ENCODE measurements at places on chromosomes 3 and 15.
A peak's percentile ranks its signal among the peaks of the same experiment; 100 is the strongest.

- no peak for DNase-seq
Observed at GRCh38 chr3:62529230-62529629, 155.9 kb upstream of the FEZF2 start.

DNA sequence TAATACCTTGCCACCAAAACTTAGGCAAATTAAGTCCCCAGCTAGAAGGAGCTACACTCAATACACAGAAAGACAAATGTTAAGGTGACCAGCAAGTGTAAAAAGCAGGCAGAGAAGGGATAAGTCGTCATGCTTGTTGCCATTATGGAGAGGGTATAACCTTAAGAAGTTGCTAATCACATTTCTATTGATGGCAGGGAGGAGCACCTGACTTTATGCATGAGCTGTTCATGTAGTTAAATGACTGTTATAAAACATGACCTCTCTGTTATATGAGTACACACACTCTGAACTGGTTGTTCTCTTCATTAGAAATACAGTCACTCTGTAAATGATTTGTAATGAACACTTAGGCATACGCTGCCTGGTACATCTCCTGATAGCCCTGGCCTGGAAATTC, 6.6 kb upstream of the CCNL1 start:
- no peak for DNase-seq

DNA sequence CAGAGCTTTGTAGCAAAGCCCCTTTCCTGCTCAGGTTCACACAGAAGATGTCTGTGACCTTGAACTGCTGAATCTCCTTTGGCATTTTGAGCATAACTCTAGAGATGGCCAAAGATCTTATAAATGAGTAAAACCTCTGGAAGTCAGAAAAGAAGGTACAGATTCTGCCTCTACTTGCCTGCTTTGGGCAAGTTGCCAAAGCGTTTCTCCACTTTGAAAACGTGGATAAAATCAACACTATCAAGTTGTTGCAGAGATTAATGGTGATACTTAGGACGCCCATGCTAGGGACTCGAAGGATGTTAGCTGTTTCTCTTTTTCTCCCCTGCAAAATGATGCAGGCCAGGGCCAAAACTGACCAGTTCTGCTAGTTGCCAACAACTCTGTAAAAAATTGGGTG, 68.0 kb upstream of the CMTM7 start:
- no peak for DNase-seq

- no peak for DNase-seq
Observed at GRCh38 chr15:45106002-45106790, 7.8 kb downstream of the DUOX2 start.

GRCh38 chr3:120682095-120682681, at the start of gene HGD:
TSS of gene HGD (minus strand) at chr3:120682239. CDS start at chr3:120682111, 128 bp downstream.
- no peak for DNase-seq

DNA sequence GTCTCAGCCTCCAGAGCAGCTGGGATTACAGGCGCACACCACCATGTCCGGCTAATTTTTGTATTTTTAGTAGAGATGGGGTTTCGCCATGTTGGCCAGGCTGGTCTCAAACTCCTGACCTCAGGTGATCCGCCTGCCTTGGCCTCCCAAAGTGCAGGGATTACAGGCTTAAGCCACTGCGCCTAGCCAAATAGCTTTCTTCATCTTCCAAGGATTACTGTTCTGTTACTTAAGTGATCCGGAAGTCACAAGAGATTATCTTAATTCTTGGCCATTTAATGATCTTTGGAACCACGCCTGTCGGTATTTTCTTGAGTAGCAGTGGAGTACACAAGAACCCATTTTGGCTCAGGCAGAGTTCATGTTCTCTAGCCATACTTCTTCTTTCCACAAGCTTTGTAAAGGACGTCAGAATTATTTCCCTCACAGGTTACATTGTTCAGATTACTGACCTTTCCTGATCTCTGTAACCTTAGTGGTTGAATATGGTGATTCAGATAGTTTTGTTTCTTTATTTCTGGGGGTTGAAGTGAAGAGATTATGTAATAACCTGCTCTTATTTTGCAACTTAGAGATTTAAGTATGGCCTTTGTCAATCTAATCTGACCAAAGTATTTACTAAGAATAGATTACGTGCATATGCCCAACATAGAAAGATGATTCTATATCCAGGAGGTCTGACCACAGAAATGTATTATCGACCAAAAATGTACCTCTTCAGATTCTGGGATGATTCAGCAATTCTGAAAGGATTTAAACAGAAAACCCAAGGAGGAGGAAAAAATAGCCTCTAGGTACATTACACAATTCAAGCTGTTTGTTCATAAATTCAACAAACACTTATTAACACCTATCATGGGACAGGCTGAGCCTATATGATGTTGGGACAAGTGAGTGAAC, 132.2 kb downstream of the GREM1 start:
- no peak for DNase-seq

GRCh38 chr3:193305356-193305755, 64.3 kb downstream of the PLAAT1 start:
- DNase-seq = no peak

DNA sequence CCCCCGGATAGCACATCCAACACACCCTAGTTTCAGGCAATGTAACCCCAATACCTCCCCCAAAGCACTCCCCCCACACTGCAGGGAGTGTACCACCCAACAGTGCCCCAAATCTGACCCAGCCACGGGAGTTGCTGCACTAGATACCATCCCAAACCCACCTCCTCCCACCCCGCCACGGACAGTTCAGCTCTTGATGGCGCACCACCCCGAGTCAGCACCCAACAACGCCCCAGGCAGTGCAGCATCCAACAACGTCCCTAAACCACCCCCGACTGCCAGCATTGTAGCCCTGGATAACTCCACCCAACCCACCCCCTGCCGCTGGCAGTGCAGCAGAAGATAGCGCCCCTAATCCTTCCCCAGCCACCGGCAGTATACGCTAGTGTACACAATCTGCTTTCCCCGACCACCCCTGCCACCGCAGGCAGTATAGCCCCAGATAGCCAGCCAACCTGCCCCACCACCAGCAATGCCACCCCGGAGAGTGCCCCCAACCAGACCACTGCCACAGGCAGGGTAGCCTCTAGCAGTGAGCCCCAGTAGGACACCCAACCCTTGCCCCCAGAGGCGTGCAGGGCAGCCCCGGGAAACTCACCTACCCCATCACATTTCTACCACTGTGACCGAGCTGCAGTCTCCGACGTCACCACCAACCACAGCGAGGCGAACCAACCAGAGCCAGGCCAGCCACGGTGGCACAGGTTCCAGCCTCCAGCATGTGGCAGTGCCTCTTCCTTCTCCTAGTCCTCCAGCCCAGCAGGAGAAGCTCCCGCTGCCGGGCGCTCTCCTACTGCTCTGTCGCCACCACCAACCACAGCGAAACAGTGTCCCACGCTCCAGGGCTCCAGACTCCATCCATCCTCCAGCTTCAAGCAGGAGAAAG, 178.1 kb downstream of the POTEB3 start:
- DNase-seq = no peak

- no peak for DNase-seq
Observed at GRCh38 chr3:133303430-133303829, 96.4 kb upstream of the BFSP2 start.

DNA sequence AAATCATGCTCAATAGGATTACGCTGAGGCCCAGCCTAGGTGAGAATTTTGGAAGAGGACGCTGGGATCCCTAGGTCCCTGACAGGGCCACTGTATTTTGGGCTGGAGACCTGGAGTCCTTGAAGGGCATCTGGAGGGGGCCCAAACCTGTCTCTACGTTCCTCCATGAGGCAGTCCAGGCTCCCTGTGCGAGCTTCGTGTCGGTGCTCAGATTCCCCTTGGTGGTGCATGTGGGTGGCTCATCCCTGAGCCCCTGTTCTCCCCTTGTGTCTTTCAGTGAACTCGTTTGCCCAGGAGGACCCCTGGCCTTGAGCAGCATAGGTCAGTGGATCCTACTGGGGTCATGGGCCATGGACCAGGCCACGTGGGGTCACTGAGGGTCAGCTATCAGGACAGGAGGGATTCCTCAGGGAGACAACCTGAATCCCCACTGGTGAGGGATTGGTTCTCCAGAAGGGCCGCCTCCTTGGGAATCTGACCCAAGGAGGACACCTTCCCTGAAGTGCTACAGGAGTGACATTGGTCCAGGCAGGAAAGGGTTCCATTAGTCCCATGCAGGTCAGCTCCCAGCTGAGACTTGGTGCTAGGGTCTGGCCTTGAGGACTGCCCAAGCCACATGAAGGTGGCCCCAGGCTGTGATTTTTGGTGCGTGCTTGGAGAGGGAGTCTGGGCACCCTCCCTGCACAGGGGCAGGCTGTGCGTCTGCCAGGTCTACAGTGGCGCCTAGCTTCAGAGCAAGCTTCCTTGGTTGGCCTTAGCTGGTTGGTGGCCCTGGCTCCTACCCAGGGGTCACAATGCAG, 229.8 kb downstream of the SNRPN start:
- no peak for DNase-seq

GRCh38 chr3:33299395-33300081, 22.3 kb downstream of the FBXL2 start:
- DNase-seq = no peak

- peak; percentile 30 for DNase-seq
Observed at GRCh38 chr15:38651328-38652038, 86.9 kb upstream of the RASGRP1 start.

- no peak for DNase-seq
Observed at GRCh38 chr3:171614318-171614921, 154.2 kb upstream of the TNIK start.

DNA sequence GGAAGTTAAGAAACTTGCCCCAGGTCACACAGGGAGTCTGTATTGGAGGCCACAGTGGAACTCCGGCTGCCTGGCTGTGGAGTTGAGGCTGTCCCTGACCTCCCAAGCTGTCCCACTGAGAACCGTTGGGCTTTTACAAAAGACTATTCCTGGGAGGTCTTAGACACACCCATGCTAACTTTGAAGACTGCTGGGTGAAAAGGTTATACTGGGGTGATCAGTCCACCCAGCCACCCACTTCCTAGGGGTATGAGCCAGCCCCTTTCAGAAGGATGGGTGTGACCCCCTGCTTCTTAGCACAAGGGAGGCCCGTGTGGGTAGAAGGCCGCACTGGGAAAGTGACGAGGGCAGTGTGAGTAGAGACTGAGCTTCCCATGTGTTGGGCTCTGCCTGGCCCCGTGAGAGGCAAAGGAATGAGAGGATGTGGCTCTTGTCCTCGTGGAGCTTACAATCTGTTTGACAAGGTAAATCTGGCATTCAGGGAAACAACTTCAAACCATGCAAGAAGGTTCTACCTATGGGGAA, 19.0 kb downstream of the MRAS start:
- DNase-seq = no peak

DNA sequence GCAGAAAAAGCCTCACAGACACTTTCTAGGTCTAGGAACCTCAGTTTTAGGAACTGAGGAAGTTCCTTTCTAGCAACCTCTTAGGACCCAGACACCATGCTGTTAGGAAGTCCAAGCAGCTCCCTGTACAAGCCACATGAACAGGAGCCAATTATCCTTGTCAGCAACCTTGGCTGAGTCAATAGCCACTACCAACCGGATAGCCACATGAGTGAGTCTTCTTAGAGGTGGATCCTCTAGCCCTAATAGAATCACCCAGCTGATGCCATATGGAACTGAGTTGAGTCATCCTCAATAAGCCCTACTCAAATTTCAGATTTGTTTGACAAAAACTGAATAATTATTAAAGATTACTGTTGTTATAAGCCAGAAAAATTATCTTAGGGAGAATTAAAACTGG, 256.2 kb downstream of the NLGN1 start:
- no peak for DNase-seq

GRCh38 chr3:128353991-128354687, 112.6 kb downstream of the DNAJB8 start:
- DNase-seq = no peak

DNA sequence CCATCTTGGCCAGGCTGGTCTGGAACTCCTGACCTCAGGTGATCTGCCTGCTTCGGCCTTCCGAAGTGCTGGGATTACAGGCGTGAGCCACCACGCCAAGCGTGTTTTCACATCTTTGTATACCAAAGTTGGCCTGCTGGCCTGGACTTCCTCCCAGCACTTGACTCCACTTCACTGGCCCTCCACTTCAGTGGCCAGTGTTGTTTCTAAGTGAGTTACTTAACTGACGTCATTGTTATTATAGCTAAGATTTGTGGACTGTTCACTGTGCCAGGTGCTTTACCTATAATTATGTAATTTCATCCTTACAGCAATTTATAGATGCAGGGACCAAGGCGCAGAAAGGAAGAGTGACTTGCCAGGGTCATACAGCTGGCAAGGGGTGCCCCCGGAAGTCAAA, 52.0 kb downstream of the HRH1 start:
- no peak for DNase-seq

DNA sequence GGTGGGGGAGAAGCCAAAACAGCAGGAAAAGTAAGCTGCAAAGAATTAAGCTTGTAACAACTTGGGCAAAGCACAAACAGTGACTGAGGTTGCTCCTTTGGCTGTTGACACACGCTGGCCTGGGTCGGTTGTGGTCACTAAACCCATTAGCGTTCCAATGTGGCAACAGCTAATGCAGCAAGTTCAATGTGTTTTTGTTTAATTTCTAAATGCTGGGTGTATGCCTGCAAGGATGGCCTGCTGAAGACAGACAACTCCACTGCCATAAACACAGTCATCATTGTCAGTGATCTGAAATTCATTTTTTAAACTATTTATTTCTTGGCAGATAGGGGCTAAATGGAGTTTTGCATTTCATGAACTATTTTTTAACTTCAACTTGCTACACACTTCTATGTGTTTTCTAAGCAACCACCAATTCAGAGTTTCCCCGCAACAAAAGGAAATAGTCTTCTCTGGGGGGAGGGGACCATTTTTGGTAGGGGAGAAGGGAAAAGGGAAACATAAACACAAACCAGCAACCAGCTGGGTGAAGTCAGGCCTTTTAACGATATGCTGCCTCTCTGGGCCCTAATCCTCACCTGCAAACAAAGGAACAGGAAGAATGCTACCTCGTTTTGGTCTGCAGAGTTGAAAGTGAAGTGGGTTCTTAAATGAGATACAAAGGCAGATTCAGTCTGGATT, 34.8 kb upstream of the WNT5A start:
- no peak for DNase-seq

GRCh38 chr3:42743204-42743995, 29.7 kb downstream of the CCDC13 start:
- DNase-seq = no peak

GRCh38 chr3:10669490-10670048, 146.5 kb upstream of the SLC6A11 start:
- no peak for DNase-seq

GRCh38 chr3:188948281-188948996, 223.3 kb upstream of the TPRG1 start:
- DNase-seq = no peak

- DNase-seq = no peak
Observed at GRCh38 chr15:84081391-84082168, 154.0 kb upstream of the GOLGA6L4 start.

DNA sequence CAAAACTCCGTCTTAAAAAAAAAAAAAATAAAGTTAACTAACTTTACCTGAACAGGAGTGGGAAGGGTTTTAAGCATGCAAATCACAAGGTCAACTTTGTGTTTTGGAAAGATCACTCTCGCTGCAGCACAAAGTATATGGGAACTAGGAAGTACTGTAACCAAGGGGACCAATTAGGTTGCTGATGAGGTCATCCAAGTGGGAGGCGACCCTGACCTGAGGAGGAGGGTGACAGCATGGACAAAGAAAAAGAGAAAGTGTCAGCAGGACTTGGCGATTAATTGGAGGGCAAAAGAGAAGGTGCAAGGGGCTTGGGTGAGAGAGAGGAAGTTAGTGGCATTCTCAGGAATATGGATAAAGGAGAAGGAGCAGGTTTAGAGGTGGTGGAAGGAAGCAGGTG, 89.5 kb upstream of the ZBED2 start:
- no peak for DNase-seq

- DNase-seq = no peak
Observed at GRCh38 chr3:60126511-60127304, 1076.9 kb upstream of the CFAP20DC start.

GRCh38 chr3:54366839-54367238, 244.5 kb downstream of the CACNA2D3 start:
- DNase-seq = no peak

- no peak for DNase-seq
Observed at GRCh38 chr3:177096615-177097014, 100.7 kb downstream of the TBL1XR1 start.
